CMK (cell line): ENCODE measurements at places on chromosomes 16 and 17.

- DNase-seq, result no peak
Measured at GRCh38 chr17:78890498-78890897, 12.5 kb downstream of the CEP295NL start.

- DNase-seq, result no peak
Measured at GRCh38 chr17:58416937-58417299, 416 bp downstream of the RNF43 start.

GRCh38 chr16:23712976-23713375 is at the start of gene ERN2:
ERN2 (minus strand) TSS chr16:23713222; CDS start chr16:23713187, 35 bp downstream.
- DNase-seq, result no peak

DNA sequence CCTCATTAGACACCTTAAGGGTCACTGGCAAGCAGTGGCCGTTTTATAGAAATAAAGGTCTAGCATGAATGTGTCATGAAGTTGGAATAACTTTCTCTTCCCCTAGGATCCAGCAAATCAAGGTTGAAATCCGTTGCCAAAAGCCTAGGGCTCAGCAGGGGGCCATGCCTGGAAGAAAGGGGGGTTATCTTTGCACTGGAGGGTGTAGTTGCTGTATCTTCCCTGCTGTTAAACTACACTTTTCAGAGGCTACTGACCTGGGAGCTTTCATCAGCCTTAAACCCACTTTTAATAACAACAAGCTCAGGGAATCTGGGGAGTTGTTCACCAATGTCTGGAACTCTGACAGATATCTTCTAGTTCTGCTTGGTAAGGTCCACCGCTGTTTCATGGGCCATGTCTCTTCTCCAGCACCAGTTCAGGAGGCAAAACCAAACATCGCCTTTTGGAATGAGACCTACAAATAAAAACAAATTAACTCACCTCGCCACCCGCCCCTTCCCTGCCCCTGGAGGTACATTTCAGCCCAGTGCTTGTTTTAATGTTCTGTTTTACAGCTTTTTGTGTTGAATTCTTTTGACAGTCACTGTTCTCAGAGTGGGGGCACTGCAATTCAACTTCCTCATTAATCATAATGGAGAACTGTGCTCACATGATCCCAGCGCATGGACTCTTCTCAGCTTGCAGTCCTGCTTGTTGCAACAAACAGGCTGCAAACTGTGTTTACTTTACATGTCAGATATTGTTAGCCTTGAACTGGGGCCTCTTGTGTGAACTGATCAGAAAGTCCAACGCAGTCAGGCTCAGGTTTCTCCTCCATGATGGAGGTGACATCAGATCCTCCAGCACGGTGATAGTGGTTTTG is 508.7 kb downstream of the KCNJ2 start:
- DNase-seq, result no peak

DNA sequence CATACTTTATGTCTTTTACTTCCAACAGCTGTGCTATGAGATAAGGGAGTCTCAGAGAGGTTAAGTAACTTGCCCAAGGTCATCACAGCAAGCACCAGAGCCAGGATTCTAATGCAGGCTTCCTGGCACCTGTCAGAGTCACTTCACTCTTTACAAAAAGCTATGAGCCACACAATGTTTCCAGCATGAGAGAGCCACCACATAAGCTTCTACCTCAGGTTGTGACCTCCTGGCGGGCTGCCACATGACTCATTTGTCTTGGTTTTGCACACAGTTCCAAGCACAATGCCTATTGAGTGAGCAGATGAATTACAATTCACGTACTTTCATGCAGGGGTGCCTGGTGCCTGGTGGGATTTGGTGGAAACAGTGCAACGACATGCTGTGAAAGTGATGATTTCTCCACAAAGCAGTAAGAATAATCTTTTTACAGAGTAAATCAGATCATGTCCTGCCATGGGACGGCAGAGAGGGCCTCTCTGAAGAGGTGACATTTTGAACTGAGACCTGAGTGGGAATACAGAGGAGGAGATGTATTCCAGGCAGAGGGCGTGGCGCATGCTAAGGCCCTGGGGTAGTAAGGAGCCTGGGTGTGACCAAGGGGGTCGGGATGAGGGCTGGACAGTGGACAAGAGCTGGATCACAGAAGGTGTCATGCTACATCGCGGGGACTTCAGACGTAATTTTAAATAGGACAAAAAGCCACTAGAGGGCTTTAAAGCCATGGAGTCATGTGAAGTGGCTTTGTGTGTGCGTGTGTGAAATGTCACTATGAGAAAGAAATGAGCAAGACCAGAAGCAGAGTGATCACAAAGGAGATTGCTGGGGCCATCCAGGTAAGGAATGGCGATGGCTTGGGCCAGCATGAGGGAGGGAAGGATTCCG is 53.4 kb downstream of the CACNG3 start:
- no peak for DNase-seq

GRCh38 chr16:14524979-14525378 is 105.1 kb downstream of the PARN start:
- no peak for DNase-seq

- no peak for DNase-seq
Measured at GRCh38 chr16:69114346-69114975, 9.0 kb downstream of the HAS3 start.
